ENCODE measurements at places on chromosomes 6 and 20.

GRCh38 chr6:137722749-137723272 lies 144.2 kb upstream of the TNFAIP3 start:
- no peak for DNase-seq

DNA sequence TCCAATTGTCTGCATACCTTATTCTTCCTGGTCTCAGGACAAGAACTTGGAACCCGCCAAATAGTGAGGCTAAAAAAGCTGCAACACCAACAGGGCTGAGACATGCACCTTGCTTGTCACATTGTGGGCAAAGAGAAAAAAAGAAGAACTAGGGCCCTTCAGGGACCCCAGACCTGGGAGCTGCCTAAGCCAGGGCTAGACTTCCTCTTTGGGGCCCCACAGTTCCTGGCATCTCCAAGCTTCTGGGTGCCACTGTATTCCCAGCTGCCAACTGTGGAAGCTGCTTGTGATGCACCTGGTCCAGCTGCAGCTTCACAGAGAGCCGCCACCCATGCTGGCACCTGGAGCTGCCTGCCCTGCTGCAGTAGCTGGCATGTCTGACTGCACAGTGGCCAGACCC lies 370.6 kb downstream of the CD83 start:
- no peak for DNase-seq

DNA sequence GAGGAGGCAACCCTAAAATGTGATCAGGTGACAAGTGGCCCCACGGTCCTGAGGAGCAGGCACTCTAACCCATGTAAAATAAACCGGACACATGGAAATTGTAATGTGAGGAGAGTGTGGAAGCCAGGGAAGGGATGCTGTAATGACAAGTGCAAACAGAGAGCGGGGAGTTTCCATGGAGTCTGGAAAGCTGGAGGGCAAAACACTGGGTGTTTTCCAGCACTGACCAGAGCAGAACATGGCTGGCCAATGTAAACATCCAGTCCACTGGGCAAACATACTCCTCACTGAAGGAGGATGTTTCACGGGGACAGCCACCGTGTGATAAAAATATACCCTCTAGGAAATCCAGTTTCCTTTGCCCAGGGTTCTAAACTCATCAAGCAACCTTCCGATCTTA lies 219.0 kb upstream of the JARID2 start:
- no peak for DNase-seq

DNA sequence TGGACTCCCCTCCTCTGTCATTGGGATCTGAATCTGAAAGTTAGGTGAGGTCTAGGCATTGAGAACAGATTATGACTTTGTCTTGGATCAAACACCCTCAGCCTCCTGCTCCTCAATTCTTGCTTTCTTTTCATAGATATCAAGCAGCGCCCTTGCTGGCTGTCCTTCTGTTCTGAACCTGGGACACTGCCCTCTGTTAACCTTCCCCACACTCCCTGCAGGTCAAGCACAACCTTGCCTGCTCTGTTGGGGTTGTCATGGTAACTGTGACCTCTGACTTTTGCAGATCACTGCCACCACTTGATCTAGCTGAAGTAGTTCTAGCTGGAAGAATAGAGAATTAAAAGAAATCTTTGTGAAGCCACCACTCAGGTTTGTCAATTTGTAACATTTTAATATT lies 16.4 kb upstream of the MICA start:
- no peak for DNase-seq

- no peak for DNase-seq
These were observed 76.8 kb downstream of the THEMIS start for GRCh38 chr6:127824061-127824460.

GRCh38 chr6:127267646-127268625 lies 1.3 kb downstream of the RNF146 start:
- no peak for DNase-seq

DNA sequence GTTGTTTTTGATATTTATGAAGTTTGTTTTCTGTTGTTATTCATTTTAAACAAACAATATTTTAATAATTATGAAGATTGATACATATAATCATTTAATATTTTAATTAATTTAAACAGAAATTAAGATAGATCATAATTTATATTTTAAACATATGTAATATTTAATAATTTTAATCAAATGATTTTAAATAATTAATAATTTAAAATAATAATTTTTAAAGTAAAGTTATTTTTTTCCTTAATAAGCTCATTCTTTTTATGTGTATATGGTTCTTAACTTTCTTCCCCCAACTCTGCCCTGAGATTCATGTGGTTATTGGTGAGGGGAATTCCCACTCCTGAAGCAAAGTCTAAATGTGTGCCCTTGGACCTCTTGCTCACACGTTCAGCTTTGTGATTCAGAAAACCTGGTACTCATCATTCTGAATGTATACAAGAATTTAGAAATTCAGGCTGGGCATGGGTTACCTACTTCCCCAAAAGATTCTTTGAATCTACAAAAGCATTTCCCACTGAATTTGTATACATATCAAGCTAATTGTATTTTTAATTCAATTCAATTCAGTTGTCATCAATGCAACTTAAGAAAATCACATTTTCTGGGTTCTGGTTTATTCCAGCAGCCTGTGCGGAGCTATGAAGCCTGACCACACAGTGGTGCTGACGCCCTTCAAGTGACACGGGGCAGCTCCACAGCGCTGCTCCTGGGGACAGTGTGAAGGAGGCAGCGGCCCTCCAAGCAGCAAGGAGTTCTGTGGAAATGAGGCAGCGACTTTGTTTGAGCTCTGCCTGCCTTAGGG lies 168.9 kb upstream of the UST start:
- no peak for DNase-seq
